ENCODE measurements at places on chromosomes 5 and 9.

DNA sequence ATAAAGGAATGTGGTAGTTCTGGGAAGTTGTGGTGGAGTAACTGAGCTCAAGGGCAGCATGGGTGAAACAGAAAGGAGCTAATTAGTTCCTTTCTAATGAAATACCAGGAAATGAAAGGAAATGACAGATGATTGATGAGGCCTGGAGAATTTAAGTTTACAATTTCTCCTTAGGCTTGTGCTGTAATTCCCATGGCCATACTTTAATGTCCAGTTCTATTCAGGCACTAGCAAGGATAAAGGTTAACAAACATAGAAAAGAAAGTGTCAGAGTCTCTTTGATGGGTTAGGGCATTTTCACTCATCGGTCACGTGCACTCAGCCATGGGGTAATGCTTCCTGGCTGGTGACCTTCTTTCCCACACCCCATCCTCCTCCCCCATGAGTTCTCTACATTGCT lies 70.3 kb downstream of the CTSL start:
- DNase-seq: no peak

DNA sequence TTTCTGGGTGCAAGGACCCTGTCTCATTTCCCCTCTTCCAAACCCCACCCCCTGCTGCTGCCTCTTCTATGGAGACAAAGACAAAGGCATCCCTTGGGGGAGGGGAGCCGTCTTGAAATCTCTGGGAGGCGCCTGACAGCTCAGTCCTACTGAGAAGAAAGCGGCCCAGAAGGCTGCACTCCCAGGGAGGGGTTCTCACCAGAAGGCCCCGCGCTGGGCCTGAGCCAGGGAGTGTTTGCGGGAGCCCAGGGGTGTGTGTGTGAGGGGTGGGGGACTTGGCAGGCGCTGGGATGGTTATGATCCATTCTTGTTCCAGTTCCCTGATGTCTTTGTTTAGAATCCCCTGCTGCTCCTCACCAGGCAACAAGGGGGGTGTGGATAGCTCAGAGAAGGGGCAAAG lies 45.7 kb upstream of the ALDH1B1 start:
- DNase-seq: no peak

DNA sequence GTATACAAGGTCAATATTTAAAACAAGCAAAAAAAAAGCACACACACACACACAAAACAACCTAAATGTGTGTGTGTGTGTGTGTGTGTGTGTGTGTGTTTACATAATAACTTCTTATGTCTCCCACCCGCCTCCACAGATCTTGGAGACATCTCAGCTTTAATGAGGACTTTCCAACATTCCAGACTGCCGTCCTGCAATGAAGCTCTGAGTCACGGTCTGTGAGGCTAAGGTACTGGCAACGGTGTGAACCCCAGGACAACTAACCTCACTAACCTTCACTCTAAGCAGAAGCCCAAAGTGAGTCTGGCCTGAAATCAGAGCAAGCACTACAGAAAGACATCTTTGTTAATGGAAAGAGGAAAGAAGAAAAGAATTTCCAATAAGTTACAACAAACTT lies 22.3 kb downstream of the ZNF474 start:
- DNase-seq: no peak

GRCh38 chr5:152644029-152644728 lies 239.1 kb upstream of the NMUR2 start:
- DNase-seq: no peak

- DNase-seq: no peak
Measured at GRCh38 chr5:115377468-115378217, 81.2 kb upstream of the CCDC112 start.

GRCh38 chr9:100190339-100190738 lies 91.3 kb downstream of the INVS start:
- DNase-seq: no peak

- DNase-seq: no peak
Measured at GRCh38 chr5:20028506-20028905, 40.5 kb upstream of the CDH18 start.

GRCh38 chr5:72522607-72523006 lies 15.4 kb upstream of the ZNF366 start:
- no peak for DNase-seq

GRCh38 chr9:22228542-22228941 lies 218.1 kb upstream of the DMRTA1 start:
- DNase-seq: no peak

DNA sequence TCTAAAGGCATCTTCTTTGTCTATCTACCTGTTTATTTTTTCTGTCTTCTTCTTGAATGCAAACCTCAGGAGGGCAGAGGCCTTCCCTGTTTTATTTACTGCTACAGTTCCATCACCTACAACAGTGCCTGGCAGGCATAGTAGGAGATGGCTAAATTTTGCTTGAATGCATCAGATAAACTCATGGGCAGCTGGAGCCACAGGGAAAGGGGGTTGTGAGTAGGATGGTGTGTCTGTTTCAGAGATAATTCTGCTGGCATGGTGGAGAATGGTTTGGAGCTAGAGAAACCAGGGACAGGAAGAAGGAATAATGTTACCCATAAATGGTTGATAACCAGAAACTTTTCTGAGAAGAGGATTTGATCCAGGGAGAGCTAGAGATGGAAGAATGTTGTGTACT lies 189.8 kb upstream of the BRINP1 start:
- DNase-seq: no peak

GRCh38 chr9:136095070-136096058 lies at the start of gene NACC2:
Gene NACC2, minus strand, starts transcription at chr9:136095289. Its CDS starts 44,768 bp downstream, at chr9:136050521.
- DNase-seq: no peak

DNA sequence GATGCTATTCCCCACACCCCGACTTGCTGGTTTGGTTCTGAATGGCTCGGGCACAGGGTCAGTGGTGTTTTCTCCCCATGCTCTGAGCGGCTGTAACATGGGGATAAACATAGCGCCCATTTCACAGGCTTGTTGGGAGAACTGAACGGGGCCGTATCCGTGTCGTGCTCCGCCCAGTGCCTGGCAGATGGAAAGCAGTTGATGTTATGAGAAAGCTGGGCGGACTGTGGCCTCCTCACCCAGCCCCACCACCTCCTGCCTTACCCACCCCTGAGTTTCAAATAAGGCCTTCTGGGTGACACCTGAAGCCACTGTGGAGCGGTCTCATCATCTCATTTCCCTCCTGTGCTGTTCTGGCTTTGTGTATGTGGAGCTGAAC lies 14.5 kb downstream of the ORM2 start:
- no peak for DNase-seq

DNA sequence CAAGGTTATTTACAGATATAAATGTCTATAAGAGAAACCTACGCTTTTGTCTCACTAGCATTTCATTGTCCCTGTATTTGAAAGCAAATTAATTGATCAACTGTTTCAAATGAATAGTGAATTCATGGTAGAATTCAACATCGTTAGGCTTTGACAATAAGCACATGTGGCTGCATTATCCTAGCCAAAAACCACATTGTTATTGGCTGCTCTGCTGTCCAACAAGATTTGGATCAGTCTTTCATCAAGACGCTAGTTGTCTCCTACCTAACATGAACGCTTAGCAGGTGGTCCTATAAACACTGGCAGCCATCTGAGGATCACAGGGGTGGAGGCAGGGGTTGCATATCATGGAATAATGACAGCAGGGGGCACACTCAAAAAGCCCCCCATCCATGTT lies 455.0 kb downstream of the CTNND2 start:
- DNase-seq: no peak

DNA sequence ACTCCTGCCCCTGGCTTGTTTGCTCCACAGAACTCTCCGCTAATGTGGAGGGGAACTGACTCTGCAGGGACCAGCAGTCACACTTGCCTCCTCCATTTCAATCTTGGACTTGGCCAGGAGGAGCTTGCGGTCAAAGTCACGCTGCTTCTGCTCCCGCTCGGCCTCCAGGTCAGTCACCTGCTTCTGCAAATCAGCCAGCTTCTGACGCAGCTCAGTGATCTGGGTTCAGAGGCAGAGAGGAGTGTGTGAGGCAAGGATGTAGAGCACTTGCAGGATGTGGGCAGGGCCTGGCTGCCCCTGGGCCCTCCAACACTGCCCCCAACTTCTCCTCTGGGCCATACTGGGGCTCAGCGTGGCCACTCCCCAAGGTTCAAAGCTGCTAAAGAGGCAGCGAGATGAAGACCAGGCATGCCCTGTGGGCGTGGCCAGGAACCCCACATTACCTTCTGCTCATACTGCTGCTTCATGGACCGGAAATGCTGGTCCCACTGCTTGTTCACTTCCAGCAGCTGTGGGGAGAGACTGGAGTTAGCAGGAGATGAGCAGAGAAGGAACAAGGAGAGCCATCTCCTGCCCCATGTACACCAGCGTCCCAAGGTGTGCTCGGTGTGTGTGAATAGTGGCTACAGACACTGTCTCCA lies 22.2 kb downstream of the GPX3 start:
- DNase-seq: no peak

GRCh38 chr5:154478224-154478565 lies at the start of gene HAND1:
Gene HAND1, minus strand, starts transcription at chr5:154478227. Its CDS starts 219 bp downstream, at chr5:154478008.
- DNase-seq: no peak

- no peak for DNase-seq
Measured at GRCh38 chr5:73494721-73495120, 3.5 kb upstream of the BTF3 start.

- no peak for DNase-seq
Measured at GRCh38 chr5:73365301-73365853, 83.2 kb downstream of the FOXD1 start.

GRCh38 chr9:95822583-95823431 lies 52.7 kb upstream of the ERCC6L2 start:
- no peak for DNase-seq

DNA sequence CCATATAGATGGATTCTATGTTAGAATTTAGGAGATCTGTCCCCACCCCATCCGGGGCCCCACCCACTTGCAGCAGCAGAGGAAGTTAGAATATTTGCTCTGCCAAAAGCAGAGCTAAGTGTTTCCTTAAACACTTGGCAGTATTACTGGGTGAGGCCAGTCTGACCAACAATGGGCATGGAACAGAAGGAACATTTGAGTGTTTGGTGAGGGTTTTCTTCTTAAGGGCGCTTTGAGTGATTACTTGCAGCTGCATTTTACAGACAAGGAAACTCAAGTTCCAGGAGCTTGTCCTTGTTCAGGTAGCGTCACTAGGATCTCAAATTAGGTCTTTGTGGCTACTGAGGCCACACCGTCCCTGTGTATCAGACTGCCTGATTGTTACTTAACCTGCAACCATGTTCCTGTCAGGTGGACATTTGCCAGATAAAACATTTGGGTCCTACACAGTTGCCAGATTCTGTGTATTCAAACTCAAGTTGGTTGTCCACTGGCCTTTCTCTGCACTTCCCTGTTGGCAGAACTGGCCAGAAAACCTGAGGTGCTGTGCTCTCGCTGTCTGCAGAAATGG lies 59.3 kb downstream of the SLC46A2 start:
- no peak for DNase-seq

GRCh38 chr9:112059145-112059965 lies 115.7 kb downstream of the SUSD1 start:
- no peak for DNase-seq

GRCh38 chr5:128857076-128857677 lies 108.1 kb upstream of the SLC27A6 start:
- no peak for DNase-seq

DNA sequence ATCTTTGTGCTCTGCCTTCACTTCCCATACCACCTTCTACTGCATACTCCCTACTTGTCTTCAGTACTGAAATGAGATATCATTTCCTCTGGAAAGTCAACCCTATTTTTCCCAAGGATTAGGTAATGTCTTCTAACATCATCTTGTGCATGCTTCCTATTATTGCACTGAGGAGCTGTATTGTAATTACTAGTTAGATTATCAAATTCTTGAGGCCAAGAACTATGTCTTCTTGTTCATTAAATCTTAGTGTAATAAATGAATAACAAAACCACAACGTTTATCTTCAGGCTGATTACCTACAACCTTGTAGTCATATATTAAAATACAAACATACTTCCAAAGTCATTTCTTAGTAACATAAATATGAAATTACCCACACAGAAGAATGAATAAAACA lies 87.9 kb upstream of the POU5F2 start:
- no peak for DNase-seq

GRCh38 chr9:89388084-89388867 lies 70.0 kb downstream of the SECISBP2 start:
- DNase-seq: no peak

- DNase-seq: no peak
Measured at GRCh38 chr5:127580731-127581130, 63.3 kb downstream of the PRRC1 start.

GRCh38 chr5:60257596-60258271 lies 364.2 kb upstream of the PDE4D start:
- no peak for DNase-seq

DNA sequence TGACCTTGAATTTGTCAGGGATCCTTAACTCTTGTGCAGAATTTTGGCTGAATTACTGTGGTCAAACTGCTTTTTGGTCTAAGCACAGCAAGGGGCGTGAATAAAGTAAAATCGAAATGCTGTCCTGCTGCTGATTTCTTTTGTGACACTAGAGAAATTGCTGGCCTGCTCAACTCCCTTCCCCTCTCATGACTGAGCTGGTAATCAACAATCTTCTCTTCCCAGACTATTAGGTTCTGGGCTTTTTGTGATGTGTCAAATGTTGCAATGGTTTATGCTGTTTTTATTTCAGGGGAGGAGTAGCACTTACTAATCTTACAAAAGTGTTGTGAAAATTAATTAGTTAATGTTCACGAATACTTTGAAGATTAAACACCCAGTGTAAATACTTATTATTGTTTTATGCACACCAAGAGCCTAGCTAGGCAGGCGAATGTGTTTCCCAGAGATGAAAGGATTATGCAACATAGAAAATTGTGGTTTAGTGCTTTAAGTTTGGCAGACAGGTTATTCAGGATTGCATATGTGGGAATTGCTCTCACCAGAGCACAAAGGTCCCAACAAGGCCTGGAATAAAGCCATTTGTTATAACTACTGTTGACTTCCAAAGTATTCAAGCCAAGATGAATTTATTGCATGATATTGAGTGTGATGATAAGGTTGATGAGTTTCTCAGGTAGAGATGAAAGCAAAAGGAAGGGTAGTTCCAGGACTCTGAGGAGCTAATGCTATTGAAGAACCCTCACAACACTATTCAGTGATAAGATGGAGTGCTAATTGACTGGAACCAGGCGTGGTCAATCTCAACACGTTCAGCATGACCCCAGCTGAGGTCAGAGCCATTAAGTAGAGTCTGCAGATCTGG lies 280.7 kb upstream of the ZNF608 start:
- DNase-seq: no peak

DNA sequence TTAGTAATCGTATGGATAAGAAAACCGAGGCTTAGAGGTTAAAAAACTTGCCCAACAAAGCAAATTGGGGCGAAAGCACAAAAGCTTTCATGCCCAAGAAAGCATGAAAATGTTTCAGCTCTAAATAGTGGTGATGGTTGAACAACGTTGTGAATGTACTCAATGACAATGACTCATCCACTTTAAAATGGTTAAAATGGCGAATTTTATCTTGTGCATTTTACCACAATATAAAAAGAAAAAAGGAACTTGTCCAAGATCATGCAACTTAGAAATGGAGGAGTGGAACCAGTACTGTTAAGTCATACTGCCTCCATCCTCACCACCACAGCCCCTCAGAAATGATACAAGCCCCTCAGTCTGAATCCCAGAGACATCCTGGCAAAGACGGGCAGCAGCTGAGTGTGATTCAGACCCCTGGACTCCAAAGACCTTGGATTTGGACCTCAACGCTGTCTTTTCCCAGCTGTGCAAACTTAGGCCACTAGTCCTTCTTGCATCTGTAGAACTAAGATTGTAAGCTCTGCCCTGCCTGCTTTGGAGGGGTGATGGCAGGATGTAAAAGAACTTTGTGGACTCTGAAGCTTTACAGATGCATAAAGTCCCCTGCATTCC lies 158.4 kb downstream of the GABBR2 start:
- no peak for DNase-seq
